CD4-positive, alpha-beta T cell treated with Interferon gamma for 1 hour (primary cell): ENCODE measurements at places on chromosomes 2 and 18.

- DNase-seq: no peak
These were observed 75.6 kb upstream of the UXS1 start for GRCh38 chr2:106269591-106270291.

GRCh38 chr2:71595569-71595968 is 142.2 kb downstream of the DYSF start:
- DNase-seq: no peak

GRCh38 chr2:98317214-98317613 is 29.0 kb upstream of the CNGA3 start:
- DNase-seq: no peak

- no peak for DNase-seq
These were observed 33.7 kb downstream of the SPAG16 start for GRCh38 chr2:213317929-213318328.

GRCh38 chr2:127063701-127064590 is 43.0 kb downstream of the BIN1 start:
- DNase-seq: no peak

DNA sequence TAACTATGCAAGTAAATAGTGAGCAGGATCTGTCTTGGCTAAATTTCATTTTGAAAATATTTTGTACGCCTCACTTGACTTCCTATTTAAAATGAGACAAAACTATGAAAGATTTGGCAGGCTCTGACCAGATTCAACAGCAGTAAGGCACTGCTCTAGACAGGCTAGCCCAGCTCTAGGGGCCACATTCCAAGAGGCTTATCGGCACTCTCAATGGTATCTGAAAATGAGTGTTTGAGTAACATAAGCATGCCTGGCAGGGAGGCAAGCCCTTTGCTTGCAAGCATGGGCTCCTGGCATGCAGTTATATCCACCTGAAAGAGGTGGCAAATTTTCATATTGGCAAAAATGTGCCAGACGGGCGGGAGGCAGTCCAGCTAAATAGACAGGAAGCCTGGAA is 10.5 kb downstream of the CAPN13 start:
- no peak for DNase-seq

DNA sequence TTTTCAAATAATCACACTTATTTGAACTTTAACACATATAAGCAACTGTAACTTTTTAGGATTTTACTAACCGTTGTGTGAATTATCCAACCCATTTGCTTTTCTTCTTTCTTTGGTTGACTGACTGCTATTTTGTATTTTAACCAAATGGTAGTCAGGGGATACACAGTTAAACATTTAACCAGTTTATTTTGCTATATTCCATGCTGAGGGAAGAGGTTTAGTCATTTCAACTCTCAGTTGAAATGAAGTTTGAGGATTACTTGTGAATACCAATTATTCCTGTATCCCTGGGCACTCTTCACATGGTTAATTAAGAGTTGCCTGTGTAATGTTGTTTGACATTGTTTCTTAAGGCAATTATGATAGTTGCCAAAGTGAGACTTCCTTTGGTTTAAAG is 1.9 kb downstream of the SPAG16 start:
- no peak for DNase-seq

DNA sequence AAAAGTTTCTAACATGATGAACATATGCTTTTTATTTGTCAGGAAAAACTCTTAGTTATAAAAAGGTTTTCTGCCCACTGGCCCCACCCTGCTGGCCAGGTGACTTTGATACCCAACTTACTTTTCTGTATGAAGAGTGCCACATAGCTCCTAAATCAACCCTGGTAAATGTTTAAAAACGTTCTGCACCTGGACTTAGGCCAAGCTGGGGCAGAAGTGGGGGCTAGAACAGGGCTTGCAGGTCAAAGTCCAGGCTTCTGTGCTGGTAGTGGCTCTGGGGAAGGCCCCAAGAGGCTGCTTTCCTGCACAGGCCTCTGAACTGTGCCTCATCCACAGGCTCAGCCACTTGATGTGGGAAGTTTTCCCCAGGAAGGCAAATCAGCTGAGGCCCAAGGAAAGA is 171.7 kb downstream of the ANKRD30B start:
- DNase-seq: no peak

DNA sequence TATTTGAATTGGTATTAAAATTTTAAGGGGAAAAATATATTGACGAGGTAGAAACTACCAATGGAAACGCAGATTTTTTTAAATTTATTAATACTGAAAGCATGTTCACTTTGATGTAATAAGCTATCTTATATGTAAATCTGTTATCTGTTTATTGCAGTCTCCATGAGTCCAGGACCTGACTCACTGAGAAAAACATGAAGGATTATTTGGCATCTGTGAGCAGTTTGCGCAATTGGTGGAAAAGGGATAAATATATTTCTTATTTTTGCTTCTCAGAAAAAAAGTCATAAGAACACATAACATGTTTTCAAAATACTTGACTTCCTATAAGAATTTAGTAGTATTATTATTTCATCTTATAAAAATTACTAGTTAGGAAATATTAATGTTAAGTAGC is 561.4 kb downstream of the ADCYAP1 start:
- no peak for DNase-seq

DNA sequence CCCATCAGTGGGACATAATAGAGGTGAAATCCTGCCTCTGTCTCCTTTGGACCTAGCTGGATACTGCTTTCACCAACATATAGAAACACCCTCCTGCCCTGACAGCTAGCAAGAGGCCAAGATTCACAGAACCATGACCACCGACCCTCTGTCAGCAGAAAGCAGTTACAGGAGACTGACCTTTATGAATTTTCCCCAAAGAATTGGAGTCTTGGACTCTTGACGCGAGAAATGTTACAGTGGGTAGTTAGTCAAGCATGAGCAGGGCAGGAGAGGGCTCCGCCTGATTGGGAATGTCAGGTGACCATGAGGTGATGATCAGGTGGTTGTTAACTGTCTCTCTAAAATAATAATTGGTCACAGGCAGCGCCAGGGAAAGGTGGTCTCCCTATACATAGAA is 1002.3 kb downstream of the TDRD15 start:
- DNase-seq: no peak

DNA sequence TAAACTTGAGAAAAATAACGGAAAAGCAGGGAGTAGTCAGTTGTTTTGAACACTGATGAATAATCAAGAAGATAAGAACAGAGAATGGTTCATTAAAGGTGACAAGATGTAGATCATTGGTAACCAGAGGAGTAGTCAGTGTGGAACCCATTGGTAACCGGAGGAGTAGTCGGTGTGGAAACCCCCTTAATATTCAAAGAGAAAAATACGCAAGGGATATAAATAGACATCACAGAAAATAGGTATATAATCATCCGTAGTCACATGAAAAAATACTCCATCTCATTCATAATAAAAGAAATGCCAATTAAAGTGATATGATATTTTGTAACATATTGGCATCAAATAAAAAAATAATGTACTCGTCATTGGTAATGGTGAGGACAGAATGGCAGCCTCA is 70.6 kb upstream of the EPAS1 start:
- DNase-seq: no peak

- no peak for DNase-seq
These were observed 351.9 kb upstream of the ID2 start for GRCh38 chr2:8329660-8330622.

GRCh38 chr2:158539176-158540005 is 82.6 kb downstream of the PKP4 start:
- DNase-seq: no peak

- DNase-seq: peak; percentile 54
These were observed 45.8 kb downstream of the PTPN2 start for GRCh38 chr18:12838178-12838634.

GRCh38 chr2:120344214-120344975 is 1.5 kb upstream of the INHBB start:
- DNase-seq: no peak

DNA sequence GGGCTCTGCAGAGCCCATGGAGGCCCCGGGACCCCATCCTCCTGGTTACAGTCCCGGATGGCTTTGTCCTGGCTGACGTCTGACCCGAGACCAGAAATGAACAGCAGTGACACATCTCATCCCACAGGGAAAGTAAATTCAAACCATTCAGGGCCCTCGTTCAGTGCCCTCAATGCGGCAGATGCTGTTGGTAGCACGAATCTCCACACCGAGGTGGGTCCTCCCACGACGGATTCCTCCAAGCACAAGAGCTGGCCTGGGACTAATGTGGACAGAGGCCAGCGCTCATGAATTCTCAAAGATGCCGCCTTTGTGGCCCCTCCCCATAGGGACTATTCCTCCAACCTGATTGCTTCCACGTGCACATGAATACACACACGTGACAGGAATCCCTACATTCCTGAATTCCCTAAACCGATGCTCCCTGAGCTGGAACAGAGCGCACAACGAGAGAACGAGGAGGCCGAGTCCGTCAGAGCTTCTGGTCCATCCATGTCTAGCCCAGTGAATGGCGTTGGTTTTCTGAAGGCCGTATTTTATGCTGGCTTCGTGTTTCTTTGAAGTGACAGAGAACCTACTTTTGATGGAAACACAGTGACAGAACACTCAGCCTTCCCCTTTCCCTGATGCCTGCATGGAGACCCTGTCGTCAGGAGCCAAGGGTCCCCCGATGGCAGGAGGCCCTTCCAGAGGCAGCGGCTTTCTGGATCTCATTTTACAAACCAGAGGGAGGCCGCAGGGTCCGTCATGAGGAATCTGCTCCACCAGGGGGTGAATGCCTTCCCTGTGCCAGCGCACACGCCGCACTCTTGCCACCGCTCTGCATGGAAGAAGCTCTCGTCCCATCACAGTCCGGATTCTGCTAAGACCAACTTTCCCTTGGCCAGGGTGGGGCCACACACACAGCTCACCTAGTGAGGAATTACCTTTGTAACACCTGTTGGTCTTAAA is 64.3 kb upstream of the SNTG2 start:
- DNase-seq: no peak

- no peak for DNase-seq
These were observed 649.2 kb downstream of the RNF144A start for GRCh38 chr2:7566382-7566881.

DNA sequence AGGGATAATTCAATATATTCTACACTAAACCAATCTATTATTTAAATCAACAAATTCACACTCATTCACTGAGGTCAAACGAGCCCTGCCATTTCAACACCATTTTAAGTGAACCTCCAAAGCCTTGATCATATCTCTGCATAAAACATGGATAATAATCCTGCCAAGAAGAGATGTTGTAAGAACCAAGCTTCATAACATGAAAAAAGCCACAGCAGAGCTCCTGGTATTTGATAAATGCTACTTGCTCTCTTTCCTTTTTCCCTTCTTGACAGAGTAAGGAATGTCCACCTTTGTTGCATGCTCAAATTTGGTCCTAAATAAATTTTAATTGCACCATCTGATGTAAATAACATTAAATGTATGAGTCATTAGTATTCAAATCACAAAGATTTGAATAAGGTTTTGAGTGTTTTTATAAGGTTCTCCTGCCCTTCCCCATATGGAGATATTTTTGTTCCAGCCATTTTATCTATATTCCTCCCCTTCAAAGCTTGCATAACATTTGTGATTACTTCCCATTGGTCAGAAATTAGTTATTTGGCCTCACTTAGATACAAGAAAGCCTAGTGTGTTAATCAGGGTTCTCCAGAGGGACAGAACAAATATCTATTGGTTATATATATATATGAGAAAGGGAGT is 318.8 kb downstream of the RND3 start:
- DNase-seq: no peak

DNA sequence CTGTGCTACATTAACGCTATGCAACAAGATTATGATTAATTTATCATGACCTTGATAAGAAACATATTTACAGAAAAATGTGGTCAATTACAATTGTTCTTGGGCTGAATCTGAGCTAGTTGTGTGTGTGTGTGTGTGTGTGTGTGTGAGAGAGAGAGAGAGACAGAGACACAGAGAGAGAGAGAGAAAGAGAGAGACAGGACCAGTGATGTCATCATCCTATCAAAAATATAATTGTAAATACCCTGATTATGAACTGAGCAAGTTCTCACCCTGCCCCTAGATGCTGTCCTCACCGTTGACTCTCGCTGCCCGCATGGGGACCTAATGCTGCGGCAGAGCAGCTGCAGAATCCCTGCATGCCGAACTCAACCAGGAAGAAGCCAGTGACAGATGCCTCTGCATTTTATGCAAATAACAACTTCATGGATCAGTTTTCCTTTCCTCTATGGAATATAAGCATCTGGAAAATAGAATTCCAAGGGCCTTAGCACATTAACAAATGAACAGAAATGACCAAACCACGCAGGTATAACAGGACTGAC is 512.5 kb downstream of the PLCL1 start:
- no peak for DNase-seq

DNA sequence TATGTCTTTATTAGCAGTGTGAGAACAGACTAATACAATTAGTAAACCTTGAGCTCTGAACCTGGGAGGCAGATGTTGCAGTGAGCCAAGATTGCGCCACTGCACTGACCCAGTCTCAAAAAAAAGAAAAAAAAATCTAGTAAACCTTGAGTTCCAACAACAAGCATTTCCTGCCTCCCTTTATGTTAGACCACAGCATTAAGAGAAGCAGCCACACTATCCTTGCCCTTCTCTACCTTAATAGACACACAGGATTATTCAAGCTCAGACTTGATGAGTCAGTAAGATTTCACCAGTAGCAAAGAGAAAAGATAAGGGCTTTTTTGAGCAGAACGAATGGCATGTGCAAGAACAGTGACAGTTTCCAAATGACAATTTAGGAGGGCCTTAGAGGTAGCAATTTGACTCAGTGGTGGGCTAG is 18.0 kb upstream of the GLS start:
- no peak for DNase-seq

DNA sequence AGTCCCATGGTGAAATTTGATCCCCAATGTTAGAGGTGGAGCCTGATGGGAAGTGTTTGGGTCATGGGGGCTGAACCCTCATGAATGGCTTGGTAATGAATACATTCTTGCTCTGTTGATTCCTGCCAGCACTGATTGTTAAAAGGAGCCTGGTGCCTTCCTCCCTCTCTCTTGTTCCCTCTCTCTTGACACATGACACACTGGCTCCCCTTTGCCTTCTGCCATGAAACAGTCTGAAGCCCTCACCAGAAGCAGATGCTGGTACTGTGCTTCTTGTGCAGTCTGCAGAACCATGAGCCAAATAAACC is 30.6 kb upstream of the EPC2 start:
- DNase-seq: no peak

GRCh38 chr2:240963065-240963867 is 35.2 kb upstream of the SNED1 start:
- DNase-seq: no peak

DNA sequence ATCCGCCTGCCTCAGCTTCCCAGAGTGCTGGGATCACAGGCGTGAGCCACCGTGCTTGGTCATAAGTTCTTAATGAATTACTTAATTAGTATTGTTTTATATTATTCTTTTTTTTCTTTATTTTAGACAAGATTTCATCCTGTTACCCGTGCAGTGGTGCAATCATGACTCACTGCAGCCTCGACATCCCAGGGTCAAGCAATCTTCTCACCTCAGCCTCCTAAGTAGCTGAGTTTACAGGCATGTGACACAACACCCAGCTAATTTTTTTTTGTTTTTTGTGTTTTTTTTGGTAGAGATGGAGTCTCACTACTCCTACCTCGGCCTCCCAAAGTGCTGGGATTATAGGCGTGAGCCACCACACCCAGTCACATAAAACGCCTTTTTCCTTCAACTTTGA is 17.3 kb downstream of the C2orf42 start:
- no peak for DNase-seq
